ENCODE measurements at places on chromosomes 3 and 15.

DNA sequence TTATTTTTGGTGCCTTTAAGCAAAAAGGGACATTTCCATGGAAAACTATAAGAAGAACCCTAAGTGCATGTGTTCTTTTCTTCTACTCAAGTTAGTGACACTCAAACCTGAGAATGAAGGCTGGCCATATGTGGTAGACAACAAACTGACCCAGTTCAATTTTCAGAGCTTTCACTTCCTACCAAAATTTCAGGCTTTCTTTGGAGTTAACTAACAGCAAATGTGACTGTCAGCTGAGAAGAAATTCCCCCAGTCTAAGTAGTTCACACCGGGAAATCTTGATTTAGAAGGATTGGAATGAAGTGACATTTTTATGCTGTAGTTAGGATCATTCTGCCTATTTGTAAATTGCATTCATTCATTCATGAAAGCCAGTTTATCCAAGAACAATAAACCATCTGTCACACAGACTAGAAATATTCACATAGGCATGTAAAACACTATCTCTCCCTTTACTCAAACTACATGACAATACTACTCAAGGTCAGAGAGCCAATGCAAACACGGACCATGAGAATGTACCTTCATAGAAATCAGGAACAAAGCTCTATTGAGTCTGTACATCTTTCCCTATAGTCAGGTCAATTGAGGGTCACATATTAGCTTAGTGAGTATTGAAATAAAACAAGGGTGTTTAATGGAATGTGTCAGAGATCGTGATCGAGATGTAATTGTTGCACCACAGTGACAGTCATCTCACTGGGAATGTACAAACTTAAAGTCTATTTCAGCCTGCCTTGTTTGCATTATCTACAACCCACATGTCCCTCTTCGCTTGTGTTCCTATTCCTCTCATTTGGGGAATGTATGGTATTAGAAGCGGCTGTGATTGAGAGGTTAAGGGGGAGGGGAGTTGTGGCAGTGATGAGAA is 113.8 kb upstream of the TGFBR2 start:
- no peak for DNase-seq

DNA sequence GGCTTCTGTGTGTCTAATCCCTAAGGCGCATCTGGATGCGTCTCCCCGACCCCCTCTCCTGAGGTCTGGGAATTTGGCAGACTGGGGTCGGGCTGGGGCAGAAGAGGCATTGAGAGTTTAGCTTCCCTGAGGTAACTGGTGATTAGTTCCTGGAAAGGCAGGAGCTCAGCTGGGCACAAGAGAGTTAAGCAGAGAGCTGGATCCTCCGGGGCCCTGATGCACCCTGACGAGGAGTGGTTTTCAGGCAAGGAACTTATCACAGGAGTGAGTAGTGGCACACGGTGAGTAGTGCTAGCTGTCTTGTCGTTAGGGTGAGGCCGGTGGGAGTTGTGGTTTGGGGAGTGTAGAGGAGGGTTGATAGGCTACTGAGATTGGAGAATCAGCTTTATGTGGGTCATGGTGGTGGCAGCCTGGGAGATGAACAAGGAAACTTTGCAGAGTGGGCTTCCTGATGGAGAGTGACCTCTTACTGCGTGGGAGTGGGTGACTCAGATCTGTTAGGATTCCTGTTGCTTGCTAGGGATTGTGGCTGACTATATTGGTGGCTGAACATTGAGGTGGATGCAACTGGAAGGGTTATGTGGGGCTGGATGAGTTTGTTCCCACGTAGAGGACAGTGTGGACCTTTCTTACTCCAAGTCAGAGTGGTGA is 897 bp downstream of the RAD54L2 start:
- peak; percentile 2 for DNase-seq

DNA sequence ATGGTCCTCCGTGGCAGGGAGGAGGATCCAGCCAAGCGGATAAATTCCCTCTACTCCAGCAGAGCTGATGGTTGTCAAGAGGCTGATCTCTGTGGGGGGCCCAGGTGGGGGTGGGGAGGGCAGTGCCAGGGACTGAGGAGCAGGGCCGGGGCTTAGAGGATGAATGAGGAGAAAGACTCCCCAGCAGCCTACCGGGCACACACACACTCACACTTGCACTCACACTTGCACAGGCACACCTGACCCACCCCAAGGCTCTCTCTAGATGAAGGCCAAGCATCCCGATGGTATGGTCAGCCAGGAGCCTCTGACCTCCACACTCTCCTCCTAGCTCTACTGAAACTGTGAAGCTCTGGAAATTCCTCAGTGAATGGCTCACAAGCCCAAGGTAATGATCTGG is 131.3 kb upstream of the PRR20G start:
- no peak for DNase-seq

DNA sequence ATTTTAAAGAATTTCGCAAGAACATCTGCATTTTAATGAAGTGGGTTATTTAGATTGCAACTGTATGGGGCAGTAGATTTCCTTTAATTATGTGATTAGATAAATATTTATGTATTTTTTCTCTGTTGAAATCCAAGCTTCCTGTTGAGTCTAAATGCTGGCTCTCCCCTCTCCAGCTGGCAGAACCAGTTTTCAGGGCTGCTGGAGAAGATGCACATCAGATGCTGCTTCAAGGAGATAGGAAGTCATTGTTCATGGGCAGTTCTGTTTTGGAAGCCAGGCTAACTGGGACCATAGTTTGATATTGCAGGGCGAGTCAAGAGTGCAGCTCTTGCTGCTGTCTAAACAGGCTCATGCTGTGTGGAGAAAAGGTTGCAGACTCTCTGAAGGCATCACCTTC is 97.4 kb downstream of the SLC9A9 start:
- DNase-seq, result no peak

- no peak for DNase-seq
Observed at GRCh38 chr15:77123854-77124253, 52.9 kb upstream of the TSPAN3 start.

DNA sequence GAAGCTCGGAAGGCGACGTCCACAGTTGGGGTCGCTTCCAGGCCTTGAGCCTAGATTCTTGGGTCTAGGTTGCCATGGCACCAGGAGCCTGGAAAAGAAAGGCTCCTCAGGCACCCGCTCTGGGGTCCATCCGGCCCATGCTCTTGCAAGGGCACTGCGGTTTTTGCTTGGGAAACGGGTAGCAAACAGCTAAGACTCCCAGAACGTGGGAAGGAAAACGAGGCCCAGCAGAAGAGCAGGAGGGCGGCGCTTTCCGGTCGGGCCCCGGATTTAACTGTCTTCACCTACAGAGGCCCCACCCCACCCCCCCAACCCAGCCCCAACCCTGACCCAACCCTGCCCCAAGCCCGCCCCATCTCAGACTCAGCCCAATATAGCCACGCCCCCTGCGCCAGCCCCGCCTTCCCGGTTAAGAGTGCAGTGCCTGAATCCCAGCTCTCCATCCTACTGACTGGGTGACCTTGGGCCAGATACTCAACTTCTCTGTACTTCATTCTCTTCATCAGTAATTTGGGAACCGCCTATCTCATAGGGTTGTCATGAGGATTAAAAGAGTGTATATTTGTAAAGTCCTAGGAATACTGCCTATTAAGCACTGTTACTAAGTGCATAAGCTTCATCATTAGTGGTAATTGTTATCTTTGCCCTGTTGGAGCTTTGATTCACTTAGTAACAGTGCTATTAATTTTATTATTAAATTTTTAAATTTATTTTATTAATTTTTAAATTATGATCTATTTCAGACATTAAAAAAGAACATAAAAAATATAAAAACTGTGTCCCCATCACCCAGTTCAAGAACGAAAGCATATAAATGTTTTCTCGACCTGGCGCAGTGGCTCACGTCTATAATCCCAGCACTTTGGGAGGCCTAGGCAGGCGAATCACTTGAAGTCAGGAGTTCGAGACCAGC is 28.4 kb upstream of the SMAD6 start:
- DNase-seq, result peak; percentile 40
